ENCODE measurements at places on chromosomes 1 and 21. TPM values are rescaled to one million over a fixed set of nuclear protein-coding genes. Genes with fewer than 3 reads are reported as not detected.

- peak; percentile 39 for DNase-seq
Observed at GRCh38 chr1:86499987-86500593, 31.4 kb downstream of the CLCA1 start.

The HEYL gene
- total RNA-seq, result 0.32 TPM

The INPP5B gene
- 31.1 TPM for total RNA-seq

The CHTOP gene
- 41.9 TPM for total RNA-seq
